ENCODE measurements at places on chromosomes 7 and 10.

DNA sequence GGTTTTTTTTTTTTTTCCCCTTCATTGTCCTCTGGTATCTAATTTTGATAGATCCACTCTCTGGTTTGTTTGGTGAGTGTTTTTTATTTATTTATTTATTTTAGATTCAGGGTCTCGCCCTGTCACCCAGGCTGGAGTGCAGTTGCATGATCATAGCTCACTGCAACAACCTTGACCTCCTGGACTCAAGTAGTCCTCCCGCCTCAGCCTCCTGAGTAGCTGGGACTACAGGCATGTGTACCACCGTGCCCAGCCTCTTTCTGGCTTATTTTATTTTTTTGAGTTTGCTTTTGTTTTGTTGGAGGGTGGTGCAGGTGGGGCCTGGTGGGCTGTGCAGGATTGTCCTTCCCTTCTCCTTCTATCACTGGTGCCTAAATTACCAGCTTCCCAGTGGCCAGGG, 187.2 kb upstream of the SH2B2 start:
- no peak for DNase-seq

GRCh38 chr7:81594767-81595166, 175.1 kb downstream of the HGF start:
- no peak for DNase-seq

GRCh38 chr10:64529003-64529350, 1007.8 kb downstream of the REEP3 start:
- DNase-seq: no peak

DNA sequence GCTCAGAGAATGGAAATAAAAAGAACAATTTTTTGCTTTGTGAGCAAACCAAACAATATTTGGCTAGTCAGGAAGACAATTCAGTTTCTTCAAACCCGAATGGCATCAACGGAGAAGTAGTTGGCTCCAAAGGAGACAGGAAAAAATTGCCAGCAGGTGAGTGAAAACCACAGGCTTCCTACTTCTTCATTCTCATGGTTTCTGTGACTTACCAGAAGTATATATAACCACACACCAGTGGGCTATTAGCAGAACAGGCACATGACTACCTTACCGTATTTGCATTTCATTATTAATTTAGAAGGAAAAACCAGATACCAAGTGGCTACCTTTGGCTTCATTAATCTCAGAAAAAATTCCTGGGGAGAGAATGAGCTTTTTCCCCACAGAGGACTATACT, 8.8 kb downstream of the TDRD1 start:
- no peak for DNase-seq

DNA sequence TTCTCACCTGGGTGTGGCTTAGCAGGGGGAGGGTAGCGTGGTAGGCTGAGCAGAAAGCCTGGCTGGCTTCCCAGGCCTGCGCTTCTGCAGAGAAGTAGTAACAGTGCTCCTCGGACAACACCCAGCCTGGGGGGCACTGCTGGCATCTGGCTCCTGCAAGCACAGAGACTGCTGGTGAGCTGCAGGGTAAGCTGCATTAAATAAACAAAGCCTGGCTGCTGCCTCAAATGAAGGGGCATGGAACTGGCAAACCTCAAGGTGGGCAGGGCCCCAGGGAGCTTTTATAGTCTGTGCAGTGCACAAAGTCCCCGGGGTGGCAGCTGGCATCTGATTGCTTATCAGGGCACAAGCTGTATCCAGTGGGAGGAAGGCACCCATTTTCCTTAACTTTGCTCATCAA, 3.9 kb downstream of the KLRG2 start:
- DNase-seq: no peak

GRCh38 chr10:131574707-131575430, 263.3 kb upstream of the TCERG1L start:
- no peak for DNase-seq

DNA sequence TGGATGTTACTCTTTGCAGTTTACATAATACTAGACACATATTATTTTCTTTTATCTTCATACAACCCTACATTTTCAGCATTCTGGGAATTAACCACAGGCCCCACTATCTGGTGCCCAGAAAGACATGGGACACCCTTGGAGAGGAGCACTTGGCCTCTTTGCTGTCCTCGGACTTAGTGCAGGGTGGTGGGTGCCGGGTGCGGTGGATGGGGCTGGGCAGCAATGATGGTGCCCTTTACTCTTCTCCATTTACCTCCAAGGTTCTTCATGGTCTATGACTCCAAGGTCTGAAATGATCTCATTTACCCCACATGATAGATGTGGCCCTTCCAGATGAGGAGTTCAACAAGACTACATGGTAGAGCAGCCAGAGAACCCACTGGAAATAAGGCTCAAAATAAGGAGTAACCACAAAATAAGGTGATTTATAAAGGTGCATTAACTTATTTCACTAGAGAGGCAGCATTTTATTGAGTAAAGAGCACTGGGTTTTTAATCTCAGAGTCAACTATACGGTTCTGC, 56.2 kb upstream of the IGFBP3 start:
- DNase-seq: no peak

DNA sequence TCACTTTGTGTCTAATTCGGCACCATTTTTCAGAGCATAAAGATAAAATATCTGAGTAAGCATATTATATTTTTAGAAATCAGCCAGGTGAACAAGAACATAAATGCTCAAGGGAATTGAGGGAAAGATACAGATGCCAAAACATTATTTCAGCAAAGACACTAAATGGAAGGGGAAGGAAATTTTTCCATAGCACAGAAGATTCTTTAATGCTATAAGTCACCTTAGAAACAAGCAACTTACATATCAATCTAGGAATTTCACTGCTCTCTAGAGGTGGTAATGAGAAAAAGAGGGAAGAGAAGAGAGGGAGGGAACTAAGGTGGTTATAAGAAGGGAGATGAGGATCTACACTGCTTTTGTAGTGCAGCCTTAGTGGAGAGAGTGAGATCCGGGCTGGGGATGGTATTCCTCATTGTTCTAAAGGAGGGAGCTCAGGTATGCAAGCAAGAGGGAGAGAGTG, 20.4 kb downstream of the ZNF365 start:
- no peak for DNase-seq

- DNase-seq: no peak
Measured at GRCh38 chr10:1009071-1009494, 16.6 kb downstream of the IDI2 start.

- no peak for DNase-seq
Measured at GRCh38 chr10:16384021-16384420, 52.8 kb upstream of the PTER start.

- DNase-seq: no peak
Measured at GRCh38 chr7:143346018-143346417, 16.5 kb downstream of the FAM131B start.

GRCh38 chr7:67392596-67393438, 396.2 kb downstream of the TYW1 start:
- no peak for DNase-seq

DNA sequence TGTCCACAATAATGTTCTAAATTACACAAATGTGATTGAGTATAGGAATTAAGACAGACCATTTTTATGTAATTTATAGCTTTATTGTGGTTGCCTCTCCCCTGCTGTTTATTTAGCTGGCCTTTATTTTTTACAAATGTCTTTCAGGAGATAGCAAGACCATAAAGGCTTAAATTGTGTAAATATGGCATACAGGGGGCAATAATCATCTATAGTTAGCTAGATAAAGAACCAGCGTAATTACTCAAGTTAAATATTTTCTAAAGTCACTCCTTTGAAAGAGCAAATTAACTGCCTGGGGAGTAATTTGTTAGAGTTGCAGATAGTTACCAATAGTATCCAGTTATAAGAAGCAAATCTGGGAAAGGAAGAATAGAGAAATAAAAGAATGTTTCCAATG, at the start of gene MALRD1:
Gene MALRD1 (plus strand): TSS at position 313 of the 400 bp plus-strand sequence. CDS start 138 bp downstream, outside the sequence.
- no peak for DNase-seq

DNA sequence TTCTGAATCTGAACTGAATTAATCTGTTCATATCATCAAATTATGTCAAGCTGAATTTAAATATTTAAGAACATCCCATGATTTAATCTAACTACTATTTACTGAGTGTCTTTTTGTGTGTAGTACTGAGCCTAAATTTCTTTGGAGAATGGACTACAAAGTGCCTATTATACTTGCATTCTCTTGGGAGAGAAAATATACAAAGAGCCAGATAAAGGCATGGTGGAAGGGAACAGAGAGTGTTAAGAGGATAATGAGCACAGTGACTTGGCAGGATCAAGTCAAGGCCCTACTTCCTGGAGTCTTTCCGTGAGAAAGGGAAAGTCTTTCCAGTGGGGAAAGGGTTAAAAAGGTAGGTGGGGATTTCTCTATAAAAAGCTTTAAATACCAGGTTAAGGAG, 15.0 kb downstream of the TNKS2 start:
- no peak for DNase-seq

- no peak for DNase-seq
Measured at GRCh38 chr10:97690133-97690532, 3.1 kb upstream of the AVPI1 start.

GRCh38 chr7:94655848-94656657, at the start of gene SGCE:
SGCE (minus strand) TSS chr7:94656133; CDS start chr7:94656098, 35 bp downstream.
- peak; percentile 31 for DNase-seq

DNA sequence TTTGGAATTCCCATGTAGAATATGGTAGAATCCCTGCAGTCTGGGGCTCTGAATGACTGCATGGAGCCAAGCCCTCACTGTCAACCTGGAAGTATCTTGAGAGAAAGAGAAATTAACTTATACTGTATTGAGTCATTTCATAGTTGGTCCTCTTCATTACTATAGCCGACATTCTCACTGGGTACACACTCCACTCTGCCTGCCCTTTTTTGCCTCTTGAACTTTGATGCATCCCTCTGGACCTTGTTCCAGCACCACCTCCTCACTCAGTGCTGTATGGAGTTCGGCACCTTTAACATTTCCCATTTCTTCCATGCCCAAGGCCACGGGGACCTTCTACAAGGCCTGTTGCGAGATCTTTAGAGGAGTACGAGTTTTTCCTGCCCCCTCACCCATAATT, 4.6 kb upstream of the ARHGAP22 start:
- no peak for DNase-seq

DNA sequence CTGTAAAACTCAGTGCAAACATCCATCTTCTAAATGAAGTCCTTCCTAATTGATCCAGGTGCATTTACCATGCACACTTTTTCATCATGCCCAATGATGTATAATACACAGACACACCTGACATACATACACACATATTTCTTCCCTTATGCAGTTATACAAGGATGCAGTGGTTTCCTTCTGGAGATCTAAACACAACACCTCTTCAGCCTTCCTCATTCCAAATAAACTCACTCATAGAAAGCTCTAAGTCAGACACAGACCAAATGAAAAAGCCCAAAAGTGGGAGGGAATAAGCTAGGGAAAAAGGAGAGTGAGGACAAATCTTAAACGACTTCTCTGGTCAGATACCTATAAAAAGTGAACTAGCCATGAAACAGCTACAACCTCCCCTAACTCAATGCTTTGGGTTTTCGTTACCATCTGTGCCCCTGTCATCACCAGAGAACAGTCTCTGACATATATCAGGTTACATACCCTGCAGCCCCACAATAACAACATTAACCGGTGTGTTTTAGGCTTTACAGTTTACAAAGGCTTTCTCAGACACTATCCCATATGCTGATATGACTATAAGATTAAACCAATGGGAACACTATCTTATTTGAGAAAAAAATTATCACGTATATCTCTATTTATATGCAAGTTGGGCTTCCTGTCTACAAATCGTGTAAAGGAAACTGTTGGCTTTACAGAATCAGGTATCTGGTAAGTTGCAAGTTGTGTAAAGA, 675.2 kb downstream of the PHTF2 start:
- no peak for DNase-seq

DNA sequence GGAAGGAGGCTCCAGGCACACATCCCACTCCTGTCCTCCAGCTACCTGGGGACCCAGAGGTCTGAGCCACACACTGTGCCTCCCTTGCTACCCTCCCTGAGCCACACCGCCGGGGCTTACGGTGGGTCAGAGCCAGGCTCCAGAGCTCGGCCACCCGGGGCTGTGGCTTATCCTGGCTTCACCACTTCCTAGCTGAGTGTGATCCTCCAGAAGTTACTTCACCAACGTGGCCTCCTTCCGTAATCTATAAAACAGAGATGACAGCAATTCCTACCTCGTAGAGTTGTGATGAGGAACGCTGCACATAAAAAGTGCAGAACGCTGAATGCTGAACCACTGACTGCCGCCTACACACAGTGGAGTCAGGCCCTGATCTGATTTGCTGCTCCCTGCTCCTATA, 285.0 kb downstream of the PRPF18 start:
- DNase-seq: no peak

DNA sequence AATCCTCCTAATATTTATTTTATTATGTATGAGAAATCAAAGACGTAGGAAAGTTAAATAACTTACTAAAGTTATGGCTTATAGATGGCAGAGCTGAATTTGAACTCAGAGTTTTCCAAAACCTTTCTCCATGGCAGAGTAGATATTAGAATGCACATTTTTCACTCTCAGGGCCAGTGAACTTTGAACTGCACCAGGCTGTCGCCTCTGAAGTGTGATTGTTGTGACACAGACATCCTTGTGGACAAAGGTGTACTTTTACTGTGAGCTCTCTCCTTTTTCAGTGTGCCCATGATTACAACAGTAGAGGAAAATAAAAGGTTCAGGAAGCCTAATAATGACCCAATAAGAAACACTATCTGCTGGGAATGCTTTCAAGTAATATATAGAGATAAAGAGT, 29.1 kb downstream of the TES start:
- no peak for DNase-seq

DNA sequence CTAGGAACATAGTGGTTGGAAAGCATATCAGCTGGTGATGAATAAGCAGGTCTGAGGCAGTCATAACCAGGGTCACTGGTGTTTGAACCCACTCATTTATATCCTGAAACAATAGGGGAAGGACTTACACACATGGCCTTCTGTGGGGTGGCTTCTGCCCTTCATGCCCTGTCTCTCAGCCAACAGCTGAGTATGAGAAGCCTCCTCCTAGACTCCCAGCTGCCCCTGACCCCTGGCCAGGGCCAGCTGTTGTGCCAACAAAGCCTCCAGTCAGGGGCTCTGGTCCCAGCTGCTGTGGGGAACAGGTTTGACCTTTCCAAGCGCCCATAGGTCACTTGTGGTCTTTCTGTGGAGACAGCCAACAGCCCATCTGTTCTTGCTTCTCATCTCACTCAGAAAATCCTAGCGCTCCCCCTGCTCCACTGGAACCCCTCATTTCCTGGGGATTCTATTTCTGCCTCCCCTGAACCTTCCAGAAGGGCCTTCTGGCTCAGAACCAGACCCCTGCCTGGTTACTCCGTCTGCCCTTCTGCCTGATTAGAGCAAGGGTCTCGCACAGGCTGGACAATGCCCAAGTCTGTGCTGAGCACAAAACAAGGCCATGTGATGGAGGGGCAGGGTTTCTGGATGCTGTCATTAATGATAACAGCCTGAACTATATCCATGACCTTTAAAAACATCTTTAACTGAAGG, 9.7 kb upstream of the PURB start:
- no peak for DNase-seq

GRCh38 chr10:115432188-115432819, 339.1 kb downstream of the ATRNL1 start:
- DNase-seq: peak; percentile 18

- DNase-seq: no peak
Measured at GRCh38 chr7:106022193-106022821, 59.2 kb downstream of the CDHR3 start.

- no peak for DNase-seq
Measured at GRCh38 chr10:70666960-70667798, 5.1 kb upstream of the ADAMTS14 start.

All from HS-5 (cell line).